ENCODE measurements at places on chromosomes 6 and 20.

- no peak for DNase-seq
Measured at GRCh38 chr20:1918491-1919165, 23.4 kb downstream of the SIRPA start.

DNA sequence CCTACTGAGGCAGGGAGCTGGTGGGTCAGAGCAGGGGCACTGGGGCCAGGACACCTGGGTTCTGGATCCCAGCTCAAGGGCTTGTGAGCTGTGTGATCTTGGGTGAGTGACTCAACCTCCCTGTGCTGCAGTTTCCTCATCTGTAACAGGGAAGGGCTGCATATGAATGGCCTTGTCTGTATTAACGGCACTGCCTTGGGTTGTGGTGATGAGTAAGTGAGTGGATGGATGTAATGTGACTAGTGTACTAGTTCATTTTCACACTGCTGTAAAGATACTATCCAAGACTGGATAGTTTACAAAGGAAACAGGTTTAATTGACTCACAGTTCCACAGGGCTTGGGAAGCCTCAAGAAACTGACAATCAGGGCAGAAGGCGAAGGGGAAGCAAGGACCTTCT, 233.5 kb downstream of the TAF4 start:
- DNase-seq: no peak

GRCh38 chr6:137240168-137240567, 21.0 kb upstream of the IFNGR1 start:
- DNase-seq: no peak

GRCh38 chr6:27238010-27238983, 9.2 kb upstream of the PRSS16 start:
- no peak for DNase-seq

- no peak for DNase-seq
Measured at GRCh38 chr6:37059344-37060194, 54.1 kb downstream of the FGD2 start.

DNA sequence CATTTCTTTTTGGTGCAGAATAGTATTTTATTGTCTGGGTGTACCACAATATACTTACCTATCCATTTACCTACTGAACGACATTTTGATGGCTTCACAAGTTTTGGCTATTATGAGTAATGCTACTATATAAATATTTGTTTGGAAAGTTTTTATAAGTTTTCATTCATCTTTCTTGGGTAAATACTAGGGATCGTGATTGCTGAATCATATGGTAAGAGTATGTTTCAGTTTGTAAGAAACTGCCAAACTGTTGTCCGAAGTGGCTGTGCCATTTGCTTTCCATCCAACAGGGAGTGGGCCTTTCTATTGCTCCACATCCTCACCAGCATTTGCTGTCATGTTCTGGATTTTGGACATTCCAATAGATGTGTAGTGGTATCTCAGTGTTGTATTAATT, 104.2 kb downstream of the CDYL start:
- no peak for DNase-seq

GRCh38 chr6:56851541-56852259, 103.2 kb upstream of the BEND6 start:
- no peak for DNase-seq

- DNase-seq: no peak
Measured at GRCh38 chr6:1802491-1803395, 193.0 kb downstream of the FOXC1 start.

GRCh38 chr20:62413025-62413570, 6.0 kb upstream of the CABLES2 start:
- no peak for DNase-seq

- no peak for DNase-seq
Measured at GRCh38 chr6:63806573-63806913, 170.9 kb downstream of the PHF3 start.

DNA sequence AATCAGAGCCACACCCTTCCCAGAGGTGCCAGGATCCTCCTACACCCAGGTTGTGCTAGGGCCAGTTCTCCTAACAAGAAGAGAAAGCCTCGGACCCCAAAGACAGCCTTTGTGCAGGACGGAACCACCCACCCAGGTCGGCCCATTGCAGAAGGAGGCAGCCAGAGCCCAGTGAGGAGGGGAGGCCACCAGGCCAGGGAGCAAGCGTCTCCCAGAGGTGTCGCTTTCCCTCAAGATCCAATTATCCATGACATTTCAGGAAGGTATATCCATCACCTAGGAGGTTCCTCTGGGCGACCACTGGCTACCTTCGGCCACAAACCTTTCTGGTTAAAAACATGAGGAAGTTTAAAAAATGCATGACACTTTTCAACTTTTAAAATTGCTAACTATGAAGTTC, 87.4 kb upstream of the THBS2 start:
- DNase-seq: no peak

- DNase-seq: no peak
Measured at GRCh38 chr6:17584241-17584803, 15.8 kb upstream of the FAM8A1 start.

- DNase-seq: no peak
Measured at GRCh38 chr20:595330-596308, 14.5 kb downstream of the TCF15 start.

DNA sequence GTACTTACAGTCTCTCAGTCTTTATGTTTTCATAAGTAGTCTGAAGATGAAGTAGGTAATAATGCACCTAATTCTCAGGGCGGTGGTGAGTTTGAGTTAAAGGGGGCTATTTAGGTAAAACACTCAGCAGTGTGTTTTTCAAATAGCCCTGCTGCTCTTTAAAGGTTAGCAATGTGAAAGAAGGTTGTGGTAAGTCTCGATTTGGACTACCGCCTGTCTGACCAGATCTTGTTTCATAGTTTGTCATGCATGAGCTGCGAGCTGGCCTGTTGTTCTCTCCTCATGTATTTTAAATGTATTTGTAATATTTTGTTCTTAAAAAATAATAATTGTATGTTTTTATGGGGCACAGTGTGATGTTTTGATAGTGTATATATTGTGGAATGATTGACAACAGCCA, 340.2 kb downstream of the DHX35 start:
- no peak for DNase-seq

DNA sequence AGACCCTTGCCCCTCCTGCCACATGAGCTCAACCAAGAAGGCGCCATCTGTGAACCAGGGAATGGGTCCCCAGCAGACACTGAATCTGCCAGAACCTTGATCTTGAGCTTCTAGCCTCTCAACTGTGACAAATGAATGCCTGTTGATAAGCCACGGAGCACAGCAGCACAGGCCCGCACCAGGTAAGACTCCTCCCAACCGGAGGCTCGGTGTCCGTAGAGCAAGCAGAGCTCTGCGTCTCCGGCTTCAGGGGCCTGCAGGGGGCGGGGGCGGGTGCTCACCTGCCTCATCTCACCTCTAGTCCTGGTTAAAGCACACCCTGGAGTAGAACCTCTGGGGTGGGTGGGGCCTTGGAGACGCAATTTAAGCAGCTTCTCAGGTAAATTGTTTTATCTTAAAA, 122.7 kb downstream of the SMOC2 start:
- DNase-seq: no peak

- no peak for DNase-seq
Measured at GRCh38 chr6:148700047-148700715, 46.6 kb upstream of the UST start.

DNA sequence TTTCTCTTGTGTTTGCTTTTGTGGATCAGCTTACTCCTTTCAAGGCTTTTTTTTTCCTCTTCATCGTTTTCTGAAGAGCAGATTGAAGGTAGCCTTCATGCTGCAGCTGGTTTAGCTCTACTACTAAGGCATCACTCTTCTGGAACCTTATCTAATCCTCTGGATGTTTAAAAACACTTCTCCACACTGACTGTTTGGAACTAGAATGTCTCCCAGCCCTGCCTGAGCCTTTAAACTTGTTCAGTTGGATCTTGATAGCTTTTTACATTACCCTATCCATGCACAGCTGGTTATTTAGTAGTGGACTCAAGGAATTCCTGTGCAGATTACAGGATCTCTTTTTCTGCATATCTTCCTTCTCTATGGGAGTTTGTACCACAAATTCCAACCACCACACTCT, 108.9 kb upstream of the ASCC3 start:
- DNase-seq: no peak

GRCh38 chr20:58688840-58689239, 3.8 kb upstream of the NPEPL1 start:
- DNase-seq: no peak

- no peak for DNase-seq
Measured at GRCh38 chr6:44057238-44057930, 69.9 kb downstream of the MRPL14 start.

DNA sequence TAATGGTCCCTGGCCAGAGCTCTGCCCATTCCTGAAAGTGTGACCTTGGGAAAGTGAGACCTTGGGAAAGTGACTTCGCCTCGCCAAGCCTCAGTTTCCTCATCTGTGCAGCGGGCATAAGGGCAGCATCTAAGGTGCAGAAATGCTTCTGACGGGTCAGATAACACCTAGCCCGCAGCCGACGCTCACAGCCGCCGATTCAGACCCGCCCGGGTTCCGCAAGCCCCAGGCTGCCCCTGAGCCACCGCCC, 486 bp downstream of the FKBP1A start:
- no peak for DNase-seq

GRCh38 chr6:155946860-155947259, 491.2 kb upstream of the NOX3 start:
- no peak for DNase-seq

DNA sequence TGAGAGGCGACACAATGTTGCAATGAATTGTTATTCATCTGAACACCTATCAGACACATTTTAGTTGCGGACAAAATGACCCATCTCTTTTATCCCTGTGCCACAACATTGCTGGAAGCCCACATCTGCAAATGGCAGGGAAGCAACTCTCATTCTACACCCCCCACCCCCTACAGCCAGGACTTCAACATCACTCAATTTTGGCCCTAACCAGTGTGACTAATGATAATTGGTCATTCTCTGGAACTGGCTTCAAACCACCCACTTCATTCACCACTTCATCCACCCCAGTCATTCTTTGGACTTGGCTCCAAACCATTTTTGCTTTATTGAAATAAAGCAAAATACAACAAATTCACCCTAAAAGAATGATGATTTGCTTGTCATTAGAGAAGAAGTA, 1.5 kb downstream of the GCM2 start:
- no peak for DNase-seq

GRCh38 chr6:43921039-43921438, 151.0 kb downstream of the VEGFA start:
- DNase-seq: no peak

DNA sequence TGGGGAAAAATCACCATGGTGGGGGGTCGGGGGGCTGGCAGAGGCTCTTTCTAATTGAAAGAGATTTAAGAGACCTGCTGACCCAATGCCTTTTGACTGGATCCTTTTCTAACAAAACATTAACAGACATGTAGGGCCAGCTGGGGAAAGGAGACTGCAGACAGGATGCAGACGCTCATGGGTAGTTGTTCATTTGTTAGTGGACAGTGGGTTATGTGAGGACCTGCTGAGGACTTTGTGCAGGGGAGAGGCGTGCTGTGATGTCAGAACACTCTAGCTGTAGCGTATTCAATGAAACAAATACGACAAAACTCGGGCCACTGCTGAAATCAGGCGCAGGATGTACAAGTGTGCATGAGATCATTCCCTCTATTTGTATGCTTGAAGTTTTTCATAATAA, 1.2 kb downstream of the IP6K3 start:
- DNase-seq: no peak

GRCh38 chr20:50588034-50588736, 78.0 kb downstream of the PTPN1 start:
- DNase-seq: peak; percentile 52

GRCh38 chr20:35663516-35664465, 909 bp downstream of the CPNE1 start:
- DNase-seq: peak; percentile 19

DNA sequence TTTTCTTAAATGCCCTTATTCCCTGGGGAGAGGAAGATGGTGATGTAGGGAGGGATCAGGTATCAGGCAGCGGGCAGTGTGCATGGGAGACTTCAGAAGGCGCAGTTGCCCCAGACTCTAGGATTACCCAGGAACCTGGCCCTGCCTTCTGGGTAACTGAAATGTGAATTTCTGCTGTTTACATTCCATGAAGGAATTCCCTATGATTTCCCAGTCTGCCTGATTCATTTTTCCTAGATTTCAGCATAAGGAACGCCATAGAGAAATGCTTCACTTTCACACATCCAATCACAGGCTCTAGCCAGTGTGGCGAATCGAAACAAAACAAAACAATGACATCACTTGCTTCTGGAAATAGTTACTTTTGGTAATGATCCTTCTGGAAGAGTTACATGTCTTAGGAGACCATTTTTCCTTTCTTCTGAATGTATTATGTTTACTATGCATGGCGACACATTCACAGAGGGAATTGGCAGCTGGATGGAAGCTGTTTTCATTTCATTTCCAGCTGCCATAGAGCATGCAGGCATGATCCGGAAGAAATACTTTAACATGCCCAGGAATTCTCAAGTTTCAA, 33.3 kb downstream of the LRP11 start:
- DNase-seq: no peak

DNA sequence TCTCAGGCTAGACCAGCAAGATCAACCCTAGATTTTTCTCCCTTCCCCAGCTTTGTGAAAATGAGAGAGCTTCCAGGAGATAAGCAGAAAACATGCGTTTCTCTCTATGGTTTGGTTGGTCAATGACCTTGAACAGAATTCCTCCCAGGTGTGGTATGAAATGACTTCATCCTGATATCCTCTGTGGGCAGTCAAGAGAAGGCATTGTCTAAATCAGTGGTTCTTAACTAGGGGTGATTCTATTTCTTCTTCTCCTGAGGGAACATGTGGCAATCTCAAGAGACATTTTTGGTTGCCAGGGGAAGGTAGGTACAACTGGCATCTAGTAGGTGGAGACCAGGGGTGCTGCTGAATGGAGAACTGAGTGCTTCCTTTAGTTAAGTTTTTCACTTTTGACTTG, 12.4 kb downstream of the IFT52 start:
- DNase-seq: no peak

GRCh38 chr20:52242237-52243230, 51.0 kb upstream of the ZFP64 start:
- DNase-seq: no peak

DNA sequence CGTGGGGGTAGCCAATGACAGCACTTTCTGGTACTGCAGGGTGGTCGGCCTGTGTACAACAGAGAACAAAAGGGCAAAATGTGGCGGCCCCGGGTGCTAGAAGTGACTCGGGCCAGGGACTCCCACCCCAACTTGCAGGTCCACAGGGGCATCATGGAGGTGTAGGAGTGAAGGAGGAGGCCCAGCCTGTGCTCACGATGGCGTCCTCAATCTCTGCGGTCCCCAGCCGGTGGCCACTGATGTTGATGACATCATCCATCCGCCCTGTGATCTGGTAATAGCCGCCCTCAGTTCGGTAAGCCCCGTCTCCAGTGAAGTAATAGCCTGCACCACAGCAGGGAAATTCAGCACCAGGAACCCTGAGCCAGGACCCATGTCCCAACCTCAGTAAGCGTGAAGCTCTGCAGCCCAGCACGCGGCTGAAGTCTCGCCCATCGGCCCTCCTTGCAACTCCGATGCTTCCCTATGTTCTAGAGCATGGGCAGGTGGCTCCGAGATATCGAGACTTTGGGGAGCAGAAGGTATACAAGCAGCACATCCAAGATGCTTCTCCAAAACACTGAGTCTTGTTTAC, 20.2 kb upstream of the APMAP start:
- no peak for DNase-seq

GRCh38 chr6:169720207-169720855, 4.0 kb downstream of the PHF10 start:
- no peak for DNase-seq

GRCh38 chr20:4608861-4609260, 112.8 kb upstream of the PRND start:
- no peak for DNase-seq

- DNase-seq: no peak
Measured at GRCh38 chr6:156260815-156261214, 516.4 kb upstream of the ARID1B start.
